ENCODE measurements at places on chromosomes 11 and 22.

DNA sequence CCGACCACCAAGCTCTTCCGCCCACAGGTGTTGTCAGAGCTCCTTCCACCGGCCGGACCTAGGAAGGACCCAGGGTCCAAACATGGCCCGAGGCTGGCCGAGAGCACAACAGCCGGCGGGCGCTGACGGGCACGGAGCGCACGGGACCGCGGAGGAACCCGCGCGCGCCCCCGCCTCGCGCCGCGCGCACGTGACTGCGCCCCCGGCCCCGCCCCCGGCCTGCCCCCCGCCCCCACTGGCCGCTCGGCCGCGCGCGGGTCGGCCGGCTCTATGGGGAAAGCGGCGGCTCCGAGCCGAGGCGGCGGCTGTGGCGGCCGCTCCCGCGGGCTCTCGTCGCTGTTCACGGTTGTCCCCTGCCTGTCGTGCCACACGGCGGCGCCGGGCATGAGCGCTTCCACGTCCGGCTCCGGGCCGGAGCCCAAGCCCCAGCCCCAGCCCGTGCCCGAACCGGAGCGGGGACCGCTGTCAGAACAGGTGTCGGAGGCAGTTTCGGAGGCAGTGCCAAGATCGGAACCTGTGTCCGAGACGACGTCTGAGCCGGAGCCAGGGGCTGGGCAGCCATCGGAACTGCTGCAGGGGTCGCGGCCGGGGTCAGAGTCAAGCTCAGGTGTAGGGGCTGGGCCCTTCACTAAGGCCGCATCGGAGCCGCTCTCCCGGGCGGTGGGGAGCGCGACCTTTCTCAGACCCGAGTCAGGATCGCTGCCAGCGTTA lies at the start of gene OSBP2:
Gene OSBP2, plus strand, starts transcription at position 235 of the 711 bp plus-strand sequence. Its CDS starts 36 bp downstream, at position 271.
- DNase-seq, result peak; percentile 31

- DNase-seq, result no peak
These were observed 18.2 kb downstream of the CALCB start for GRCh38 chr11:15091625-15092024.

GRCh38 chr11:44741976-44742375 lies 15.2 kb downstream of the TSPAN18 start:
- DNase-seq, result no peak

DNA sequence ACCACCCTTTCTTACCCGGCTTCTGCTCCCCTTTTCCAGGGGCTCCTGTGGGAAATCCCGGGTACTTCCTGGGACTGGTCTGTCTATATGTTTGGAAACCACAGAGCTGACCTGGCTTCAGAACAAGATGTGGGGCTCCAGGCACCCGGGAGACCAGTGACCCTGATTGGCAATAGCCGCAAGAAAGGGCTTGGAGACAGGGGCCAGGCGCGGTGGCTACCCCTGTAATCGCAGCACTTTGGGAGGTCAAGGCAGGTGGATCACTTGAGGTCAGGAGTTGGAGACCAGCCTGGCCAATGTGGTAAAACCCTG lies 3.2 kb upstream of the NEAT1 start:
- DNase-seq, result no peak

GRCh38 chr11:36333897-36334296 lies 37.8 kb downstream of the PRR5L start:
- DNase-seq, result peak; percentile 21

GRCh38 chr11:70547821-70548670 lies 149.7 kb downstream of the CTTN start:
- no peak for DNase-seq

- DNase-seq, result no peak
These were observed 17.4 kb upstream of the ZC3H12C start for GRCh38 chr11:110075847-110076208.

GRCh38 chr11:6127881-6128280 lies 20.4 kb downstream of the OR56B4 start:
- no peak for DNase-seq

DNA sequence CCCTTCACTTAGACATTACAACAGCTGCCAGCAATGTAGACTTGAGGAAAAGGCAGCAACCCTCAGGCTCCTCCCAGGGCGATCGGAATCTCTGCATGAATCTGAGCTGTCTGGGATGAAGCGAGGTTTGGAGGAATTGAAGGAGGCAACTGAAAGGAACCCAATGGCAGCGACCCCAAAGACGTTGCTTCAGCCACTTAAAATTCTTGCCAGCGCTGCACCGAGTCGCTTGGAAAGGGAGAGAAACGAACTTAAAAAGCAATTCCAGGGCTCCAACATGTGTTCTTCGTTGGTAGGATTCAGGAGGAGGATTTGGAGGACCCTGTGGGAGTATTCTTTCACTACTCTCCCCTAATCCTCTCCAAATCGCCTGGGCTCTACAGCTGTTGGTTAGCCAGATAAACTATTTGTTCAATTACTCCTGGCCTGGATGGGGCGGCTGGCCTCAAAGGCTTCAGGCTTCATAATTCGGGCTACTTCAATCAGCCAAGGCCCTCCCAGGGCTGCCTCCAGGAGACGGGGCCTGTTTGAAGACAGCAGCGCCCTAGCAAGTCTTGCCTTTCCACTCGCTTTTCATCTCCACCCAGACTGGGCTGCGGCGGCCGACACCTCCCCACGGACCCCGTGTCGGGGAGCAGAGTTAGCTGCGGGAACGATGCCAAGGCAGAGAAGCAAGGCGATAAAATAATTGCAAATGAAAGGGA lies 72.4 kb upstream of the TMEM45B start:
- DNase-seq, result no peak

GRCh38 chr11:6253197-6253596 lies 6.4 kb upstream of the CCKBR start:
- no peak for DNase-seq

DNA sequence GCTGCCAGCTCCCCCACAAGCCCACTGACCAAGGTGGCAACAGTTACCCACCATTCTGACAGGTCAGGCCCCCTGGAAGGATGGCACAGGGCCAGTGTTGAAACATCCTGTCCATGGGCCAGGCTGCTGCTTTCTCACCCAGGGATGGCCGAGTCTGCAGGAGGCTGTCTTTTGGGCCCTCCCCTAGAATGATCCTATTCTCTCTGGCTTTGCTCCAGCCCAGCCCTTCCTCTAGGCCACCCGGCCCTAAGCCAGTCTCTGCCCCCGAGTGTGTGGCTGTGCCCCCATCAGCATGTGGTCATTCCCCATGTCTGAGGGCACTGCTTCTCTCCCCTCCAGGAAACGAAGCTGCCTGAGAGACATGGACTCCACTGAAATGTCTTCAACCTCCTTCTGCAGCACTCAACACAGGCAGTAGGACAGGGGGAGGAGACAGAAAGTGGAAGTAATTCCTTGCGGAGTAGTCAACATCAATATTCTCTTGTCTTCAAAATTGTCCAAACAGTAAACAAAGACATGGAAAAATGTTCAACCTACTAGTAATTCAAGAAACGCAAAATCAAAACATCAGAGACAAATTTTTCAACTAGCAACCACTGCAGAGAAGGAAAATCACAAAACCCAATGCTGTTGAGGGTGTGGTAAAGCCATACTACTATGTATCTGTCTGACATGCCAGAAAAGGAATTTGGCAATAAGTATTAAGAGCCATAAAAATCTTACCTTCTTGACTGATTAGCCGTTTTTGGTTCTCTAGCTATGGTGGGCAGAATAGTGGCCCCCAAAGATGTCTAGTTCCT lies 5.1 kb upstream of the SCARF2 start:
- DNase-seq, result no peak

DNA sequence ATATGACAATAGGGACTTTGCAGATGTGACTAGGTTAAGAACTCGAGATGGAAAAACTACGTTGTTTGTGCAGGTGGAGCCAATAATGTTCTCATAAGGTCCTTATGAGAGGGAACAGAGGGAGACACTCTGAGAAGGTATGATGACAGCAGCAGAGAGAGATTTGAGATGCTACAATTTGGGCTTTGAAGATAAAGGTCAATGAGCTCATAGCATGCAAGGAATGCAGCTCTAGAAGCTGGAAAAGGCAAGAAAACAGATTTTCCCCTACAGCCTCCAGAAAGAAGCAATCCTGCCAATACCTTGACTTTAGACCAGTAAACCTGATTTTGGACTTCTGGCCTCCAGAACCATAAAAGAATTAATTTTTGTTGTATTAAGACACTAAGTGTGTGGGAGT lies 21.1 kb downstream of the FAM76B start:
- no peak for DNase-seq

GRCh38 chr11:126917531-126918204 lies 82.9 kb downstream of the KIRREL3 start:
- DNase-seq, result no peak

- no peak for DNase-seq
These were observed 24.9 kb downstream of the CD44 start for GRCh38 chr11:35163702-35164496.

GRCh38 chr22:27836181-27836580 lies 34.6 kb upstream of the MN1 start:
- DNase-seq, result no peak

GRCh38 chr22:25876871-25877270 lies 134.9 kb downstream of the MYO18B start:
- no peak for DNase-seq

DNA sequence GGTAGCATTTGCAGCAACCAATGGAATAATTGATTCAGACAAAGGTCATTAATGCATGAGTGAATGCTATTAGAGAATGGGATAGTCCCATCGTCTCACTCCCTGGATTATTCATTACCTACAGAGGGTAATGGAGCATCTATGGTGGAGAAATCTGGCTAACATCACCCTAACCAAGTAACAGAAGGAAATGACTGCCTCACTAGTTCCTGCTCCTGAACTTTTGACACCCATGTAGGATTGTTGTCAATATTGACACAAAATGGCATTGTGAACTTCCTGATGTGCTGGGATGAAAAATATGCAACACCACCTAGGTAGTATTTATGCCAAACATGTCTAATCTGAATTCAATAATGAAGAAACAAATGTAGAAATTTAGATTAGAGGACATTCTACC lies 44.0 kb upstream of the KIRREL3 start:
- no peak for DNase-seq

GRCh38 chr11:78583889-78584288 lies 9.2 kb upstream of the NARS2 start:
- no peak for DNase-seq

DNA sequence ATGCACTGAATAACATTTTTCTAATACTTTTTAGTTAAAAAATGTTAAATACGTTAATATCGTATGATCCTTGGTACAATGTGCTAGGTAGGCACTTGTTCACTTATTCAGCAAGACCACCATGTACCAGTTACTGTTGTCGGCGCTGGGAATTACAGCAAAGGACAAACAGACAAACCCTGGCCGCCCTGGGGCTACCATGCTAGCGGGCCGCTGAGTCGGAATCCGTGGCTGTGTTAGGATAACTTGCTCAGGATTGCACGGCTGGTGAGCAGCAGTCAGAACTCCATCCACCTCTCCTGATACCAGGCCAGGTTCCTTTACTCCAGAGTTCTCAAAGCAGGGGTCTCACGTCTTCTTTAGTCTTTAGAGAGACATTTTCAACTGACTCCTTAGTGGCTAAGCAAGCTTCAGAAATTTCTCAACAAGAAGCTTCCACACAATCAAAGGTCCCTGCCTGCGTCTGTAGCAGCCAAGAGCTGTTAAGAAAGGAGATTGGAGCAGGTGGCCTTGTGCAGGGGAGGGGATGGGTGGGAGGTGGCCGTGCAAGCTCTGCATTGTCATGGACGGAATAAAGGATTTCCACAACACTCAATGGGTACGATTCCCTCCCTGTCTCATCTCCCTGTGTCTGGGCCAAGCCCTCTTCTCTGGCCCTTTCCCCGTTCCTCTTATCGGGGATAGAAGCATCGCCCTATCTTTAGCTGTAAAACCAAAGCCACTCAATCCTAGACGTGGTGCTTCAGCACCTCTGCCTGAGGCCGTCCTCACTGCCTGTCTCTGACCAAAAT lies 39.8 kb upstream of the NNMT start:
- no peak for DNase-seq

- no peak for DNase-seq
These were observed 406.2 kb upstream of the CADM1 start for GRCh38 chr11:115910379-115910778.

DNA sequence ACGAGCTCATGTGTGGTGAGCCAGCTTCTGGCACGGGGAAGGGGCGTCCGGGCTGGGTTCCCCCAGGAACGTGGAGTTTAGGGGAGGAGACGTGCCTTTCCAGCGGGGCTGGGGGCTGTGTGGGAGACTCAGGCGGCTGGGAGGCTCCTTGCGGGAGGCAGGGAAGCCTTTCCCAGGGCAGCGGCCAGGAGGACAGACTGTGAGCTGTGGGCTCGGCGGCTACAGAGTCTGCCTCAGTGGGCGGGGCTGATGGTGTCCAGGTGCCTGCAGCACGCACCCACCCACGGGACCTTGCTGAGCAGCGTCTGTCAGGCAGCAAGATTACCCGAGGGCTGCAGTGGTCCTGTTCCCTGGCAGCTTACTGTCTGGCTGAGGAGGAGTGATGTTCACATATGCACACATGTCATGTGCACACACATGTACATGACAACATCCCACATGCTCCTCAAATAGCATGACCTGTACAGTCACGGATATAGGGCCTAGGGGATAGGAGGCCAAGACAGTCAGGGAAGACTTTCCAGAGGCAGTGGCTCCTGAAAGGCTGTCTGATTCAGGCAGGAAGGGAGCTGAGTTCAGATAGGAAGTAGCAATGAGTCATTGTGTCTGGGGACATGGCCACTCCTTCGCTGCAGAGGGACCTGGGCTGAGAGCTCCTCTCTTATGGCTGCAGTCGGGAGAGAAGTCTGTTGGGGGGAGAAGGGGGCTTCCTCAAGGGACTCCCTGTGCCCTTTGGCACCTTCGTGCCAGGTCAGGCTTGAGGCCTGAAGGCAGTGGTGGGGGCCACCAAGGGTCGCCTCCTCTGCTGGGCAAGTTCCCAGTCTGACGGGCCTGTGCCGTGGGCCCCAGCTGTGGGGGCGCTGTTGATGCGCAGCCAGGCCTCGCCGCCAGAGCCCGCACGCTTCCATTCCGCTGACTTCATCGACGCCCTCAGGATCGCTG lies 23.3 kb upstream of the PPP6R3 start:
- DNase-seq, result no peak

DNA sequence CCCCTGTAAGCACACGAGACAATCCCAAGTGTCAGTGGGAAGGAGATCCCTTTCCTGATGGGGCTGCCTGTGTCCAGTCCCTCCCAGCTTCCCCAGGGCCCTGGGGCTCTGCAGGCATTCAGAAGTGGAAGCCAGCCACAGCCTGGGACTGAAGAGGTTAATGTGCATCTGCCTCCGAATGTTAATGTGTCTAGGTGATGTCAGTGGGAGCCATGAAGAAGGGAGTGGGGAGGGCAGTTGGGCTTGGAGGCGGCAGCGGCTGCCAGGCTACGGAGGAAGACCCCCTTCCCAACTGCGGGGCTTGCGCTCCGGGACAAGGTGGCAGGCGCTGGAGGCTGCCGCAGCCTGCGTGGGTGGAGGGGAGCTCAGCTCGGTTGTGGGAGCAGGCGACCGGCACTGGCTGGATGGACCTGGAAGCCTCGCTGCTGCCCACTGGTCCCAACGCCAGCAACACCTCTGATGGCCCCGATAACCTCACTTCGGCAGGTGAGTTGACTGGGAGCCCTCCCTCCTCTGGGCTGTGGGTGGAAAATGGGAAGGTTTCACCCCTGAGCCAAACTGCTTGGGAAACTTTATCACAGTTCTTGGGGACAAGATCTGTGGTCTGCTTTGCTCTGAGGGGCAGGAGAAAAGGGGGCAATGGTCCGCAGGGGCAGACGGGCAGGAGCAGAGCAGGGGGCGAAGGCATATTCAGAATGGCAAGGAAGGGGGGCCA lies at the start of gene MCHR1:
Gene MCHR1, plus strand, starts transcription at position 236 of the 715 bp plus-strand sequence. Its CDS starts 169 bp downstream, at position 405.
- DNase-seq, result no peak

Data from RPMI8226 (cell line).